ENCODE measurements at places on chromosomes 11 and 22.

DNA sequence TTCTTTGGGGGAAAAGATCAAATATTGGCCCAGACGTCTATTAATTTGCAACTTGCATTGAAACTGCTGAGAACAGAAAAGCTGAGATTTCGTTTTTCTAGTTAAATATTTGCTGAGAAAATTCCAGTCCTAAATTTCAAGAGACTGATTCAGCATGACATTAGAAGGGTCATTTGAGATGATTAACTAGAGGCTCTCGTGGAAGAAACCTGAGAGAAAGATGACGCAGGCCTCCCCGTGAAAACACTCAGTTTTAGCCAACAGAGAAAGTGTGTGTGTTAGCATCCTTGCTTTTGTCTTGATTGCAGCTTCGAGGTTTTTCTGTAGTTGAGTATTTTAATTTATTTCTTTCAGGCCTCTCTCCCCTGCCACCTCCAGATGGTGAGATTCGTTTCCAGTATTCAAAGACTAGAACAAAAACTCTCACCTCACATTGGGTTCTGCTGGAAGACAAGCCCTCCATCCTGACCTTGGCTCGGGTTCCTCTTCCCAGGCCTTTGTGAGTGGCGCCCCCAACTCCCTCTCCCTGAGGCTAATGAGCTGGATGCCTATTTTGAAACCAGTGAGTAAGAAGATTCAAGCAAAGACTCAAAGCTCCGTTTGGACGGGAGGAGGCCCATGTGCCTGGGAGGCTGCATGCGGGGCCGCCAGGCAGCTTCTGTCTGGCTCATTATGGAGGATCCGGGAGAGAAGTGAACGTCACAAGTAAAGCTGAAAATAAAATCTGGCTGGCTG lies 52.4 kb downstream of the CELSR1 start:
- peak; percentile 71 for DNase-seq

DNA sequence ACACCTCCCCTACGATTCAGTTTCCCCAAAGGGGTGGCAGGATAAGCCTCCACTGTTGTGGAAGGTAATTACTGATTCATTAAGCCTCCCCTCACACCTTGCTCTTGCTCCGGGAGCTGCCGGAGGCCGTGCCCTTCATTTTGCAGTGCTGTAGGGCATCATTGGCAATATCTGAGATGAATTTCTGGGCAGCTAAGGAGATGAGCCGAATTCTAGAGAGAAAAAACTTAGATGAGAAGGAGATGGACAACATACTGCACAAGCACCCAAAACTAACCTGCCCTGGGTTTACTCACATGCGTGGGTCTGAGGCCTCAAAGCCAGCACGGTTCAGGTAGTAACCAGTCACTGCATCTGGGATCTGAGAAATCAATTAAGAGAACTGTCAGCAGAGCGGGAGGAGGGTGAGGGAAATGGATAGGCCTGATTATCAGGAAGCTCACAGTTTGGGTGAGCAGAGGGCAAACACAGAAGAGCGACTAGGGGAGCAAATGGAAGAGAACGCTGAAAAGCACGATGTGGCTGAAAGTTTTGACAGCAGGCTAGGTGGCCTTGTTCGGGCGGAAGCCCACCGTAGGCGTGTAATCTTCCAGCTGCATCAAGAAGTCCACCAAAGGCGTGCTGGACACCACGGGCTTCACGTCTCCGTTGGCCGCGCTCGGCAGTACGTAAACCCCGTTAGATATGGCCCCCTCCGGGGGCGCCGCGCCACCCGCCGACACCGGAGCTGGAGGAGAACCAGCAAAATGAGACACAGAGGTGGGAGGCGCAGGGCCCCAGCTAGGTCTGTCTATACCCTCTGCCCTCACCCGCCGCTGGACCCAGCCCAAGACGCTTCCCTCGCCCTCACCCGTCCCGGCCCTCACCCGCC lies 689 bp downstream of the TAF10 start:
- no peak for DNase-seq

- no peak for DNase-seq
Observed at GRCh38 chr22:38649841-38650522, 6.2 kb downstream of the FAM227A start.

DNA sequence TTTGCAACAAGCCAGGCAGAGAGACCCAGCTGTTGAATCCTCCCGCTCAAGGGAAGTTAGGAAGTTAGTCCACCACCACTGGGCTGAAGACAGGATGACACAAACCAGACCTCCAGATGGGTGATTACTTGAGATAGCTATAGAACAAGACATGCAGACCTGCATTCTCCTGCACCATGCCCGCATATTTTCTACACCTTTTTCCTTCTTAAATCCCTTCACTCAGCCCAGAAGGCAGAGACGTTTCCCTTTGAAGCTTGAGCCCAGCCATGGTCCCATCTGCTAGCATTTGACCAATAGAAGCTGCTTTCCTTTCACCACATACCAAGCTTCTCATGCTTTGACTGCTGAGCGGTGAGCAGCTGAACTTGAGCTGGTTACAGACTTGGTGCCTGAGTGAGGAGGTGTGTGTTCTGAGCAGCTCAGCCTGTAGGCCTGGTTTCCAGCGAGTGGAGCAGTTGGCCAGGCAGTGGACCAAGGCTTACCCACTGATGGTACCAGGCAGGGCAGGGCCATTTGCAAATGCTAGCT lies 29.2 kb upstream of the CBX6 start:
- DNase-seq: no peak

DNA sequence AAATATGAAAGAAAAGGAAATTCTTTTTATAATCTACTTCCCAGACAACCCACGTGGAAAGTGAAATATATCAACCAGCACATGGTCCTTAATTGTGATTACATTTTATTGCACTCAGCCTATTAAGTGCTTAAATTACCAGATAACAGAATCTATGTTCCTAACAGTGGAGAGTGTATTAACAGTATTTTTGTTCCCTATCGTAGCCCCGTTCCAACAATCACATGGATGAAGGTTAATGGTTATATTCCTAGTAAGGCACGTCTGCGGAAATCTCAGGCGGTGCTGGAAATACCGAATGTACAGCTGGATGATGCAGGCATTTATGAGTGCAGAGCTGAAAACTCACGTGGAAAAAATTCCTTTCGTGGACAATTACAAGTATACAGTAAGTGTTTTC lies 626.1 kb upstream of the ARHGAP42 start:
- DNase-seq: no peak

DNA sequence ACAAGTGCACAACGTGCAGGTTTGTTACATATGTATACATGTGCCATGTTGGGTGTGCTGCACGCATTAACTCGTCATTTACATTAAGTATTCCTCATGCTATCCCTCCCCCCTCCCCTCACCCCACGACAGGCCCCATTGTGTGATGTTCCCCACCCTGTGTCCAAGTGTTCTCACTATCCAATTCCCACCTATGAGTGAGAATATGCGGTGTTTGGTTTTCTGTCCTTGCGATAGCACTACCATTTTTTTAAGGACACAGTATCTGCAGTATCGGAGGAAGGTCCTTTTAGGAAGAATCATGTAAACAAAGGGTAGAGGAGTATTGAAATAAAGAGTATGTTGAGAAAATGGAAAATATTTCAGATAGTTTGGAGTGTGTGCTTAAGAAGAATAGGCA lies 25.9 kb downstream of the PDE3B start:
- no peak for DNase-seq

- no peak for DNase-seq
Observed at GRCh38 chr11:15645201-15645600, 530.5 kb downstream of the INSC start.

DNA sequence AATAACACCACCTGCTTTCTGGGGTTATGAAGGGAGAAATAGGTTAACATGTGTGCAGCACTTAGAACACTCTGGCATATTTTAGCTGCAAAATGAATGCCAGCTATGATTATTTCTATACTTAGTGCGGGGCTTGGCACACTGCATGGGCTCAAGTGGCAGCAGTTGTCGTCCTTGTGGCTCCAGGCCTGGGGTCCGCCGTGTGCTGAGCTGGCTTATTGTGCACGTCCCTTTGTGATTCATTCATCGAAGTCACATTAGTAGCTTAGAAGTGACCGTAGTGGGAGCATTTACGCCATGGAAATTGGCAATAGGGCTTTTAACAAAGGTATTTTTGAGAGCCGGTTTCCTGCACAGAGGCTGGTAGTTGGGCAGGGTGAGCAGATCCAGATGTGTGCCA lies 4.2 kb downstream of the RASD2 start:
- no peak for DNase-seq

GRCh38 chr22:30115705-30116104 lies 35.4 kb downstream of the HORMAD2 start:
- no peak for DNase-seq

DNA sequence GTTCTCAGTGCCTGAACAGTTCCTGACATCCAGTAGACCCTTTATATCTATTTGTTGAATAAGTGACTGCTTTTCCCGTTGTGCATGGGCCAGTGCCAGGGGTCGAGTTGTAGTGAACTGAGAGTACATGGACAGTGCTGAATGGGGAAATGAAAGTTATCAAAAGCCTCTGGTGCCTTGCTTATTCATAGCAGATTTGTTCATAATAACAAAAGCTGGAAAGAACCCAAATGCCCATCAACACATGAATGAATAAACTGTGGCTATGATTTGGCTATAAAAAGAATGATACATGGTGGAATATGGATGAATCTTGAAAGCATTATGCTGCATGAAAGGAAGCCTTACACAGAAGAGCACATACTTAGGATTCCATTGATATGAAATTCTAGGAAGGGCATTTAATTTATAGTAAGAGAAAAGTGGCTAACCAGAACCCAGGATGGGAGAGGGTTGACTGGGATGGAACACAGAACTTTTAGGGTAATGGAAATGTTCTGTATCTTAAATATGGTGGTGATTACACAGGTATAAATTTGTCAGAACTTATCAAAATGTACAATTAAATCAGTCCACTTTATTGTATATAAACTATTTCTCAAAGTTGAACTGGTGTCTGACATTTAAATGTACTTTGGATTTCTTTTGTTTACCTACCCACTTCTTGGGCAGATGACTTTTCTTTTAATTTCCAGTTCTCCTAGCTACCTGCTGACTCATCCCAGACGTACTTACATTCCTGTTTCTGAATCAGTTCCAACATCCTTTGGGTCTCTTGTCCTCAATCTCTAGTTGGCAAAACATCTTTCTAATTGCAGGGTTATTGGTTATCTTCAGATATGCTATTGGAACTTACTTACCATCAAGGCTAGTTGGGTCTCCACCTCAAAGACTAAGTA lies 42.8 kb downstream of the PACS1 start:
- no peak for DNase-seq

- peak; percentile 43 for DNase-seq
Observed at GRCh38 chr11:46249103-46249937, 28.1 kb upstream of the CREB3L1 start.

DNA sequence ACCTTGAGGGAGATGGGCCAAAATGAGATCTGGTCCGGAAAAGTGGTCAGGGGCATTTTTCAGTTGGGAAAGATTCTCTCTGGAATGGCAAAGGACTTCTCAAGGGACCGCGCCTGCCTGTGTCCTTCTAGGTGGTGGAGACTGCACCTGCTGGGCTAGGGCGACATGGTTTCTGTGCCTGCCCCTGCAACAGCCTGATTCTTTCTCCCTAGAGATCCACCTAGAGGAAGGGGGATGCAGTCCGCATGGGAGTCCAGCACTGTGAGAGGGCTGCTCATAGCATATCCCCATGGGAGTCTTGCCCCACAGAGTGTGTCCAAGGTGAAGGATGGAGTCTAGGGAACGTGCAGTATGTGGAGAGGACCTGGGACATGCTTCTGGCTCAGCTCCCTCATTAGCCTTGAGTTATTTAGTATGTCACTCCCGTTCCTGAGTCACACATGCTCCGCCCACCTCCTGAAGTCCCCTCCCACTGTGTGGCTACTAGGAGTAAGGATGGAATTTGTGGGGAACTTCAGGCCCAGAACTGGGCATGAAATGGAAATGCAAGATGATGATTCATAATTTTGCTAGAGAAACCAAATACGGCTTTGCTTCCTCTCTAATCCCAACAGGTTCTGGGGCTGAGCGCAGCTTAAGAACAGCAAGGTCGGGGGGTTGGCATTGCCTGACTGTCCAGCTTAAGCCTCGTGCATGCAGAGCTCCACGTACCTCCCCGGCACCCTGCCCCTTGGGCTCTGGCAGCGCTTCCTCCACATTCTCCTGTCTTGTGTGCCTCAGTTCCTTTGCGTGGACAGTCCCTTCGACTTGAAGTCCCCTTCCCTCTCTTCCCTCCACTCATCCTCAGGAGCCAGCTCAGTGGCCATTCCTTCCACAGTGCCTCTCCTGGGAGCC lies 35.0 kb downstream of the GRIK4 start:
- peak; percentile 69 for DNase-seq

DNA sequence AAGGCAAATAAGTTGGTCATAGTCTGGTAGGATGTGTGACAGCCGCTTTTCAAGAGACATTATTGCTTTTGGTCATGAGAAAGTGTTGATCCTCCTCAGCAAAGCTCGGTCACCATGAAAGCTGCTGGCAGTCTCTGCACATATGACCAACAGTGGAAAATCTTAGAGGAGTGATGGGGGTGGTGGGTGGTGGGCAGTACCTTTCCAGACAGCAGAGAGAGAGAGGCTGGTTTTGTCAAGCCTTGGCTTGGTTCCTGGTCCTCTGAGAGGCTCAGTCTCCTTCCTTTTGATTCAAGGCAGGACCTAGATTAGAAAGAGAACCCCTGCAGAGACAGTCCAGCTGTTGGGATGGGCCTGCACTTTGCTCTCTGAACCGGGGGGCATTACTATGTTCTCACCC lies 20.0 kb upstream of the VSIG10L2 start:
- no peak for DNase-seq

DNA sequence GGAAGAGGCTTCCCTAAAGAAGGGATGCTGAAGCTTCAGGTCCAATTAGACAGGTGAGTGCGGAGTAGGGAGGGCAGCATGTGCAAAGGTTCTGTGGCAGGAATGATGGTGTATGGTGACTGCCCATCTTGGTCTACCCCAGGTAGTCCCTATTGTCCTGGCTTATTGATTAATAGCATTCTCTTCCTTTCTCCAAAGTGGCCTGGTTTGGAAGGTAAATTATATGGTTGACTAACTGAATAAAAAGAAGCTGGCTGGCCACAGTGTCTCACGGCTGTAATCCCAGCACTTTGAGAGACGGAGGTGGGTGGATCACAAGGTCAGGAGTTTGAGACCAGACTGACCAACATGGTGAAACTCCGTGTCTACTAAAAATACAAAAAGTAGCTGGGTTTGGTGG lies 230.5 kb downstream of the MIAT start:
- no peak for DNase-seq

GRCh38 chr22:30230787-30231461 lies 15.6 kb downstream of the LIF start:
- no peak for DNase-seq

DNA sequence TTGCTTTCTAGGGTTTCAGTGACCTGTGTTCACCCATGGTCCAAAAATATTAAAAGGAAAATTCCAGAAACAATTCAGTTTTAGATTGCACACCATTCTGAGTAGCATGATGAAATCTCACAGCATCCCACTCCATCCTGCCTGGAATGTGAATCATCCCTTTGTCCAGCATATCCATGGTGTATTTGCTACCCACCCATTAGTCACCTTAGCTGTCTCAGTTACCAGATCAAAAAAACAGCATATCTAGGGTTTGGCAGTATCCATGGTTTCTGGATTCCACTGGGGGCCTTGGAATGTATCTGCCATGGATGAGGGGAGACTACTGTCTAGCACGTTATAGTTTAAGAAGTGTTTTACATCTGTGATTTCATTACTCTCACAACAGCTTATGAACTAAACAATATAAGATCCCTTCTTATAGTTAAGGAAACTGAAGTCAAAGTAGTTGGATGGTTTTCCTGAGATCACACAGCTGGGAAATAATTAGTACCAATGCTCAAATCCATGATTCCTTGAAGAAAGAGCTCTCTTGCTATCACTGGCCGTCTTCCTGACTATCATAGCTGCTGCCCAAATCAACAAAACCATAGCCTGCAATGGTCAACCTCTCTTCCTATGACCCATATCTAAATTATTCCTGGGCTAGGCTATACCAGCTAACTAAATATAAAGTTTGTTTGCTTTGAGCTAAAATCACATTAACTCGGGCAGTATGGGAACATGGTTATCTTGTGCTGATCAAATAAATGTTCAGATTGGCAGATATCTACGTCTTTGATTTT lies 122.6 kb downstream of the MICAL2 start:
- DNase-seq: no peak

Data from eye (tissue), 1 donor.